ENCODE measurements at places on chromosomes 2 and 18. TPM values are rescaled to one million over a fixed set of nuclear protein-coding genes. Genes with fewer than 3 reads are reported as not detected.
A peak's percentile ranks its signal among the peaks of the same experiment; 100 is the strongest.

DNA sequence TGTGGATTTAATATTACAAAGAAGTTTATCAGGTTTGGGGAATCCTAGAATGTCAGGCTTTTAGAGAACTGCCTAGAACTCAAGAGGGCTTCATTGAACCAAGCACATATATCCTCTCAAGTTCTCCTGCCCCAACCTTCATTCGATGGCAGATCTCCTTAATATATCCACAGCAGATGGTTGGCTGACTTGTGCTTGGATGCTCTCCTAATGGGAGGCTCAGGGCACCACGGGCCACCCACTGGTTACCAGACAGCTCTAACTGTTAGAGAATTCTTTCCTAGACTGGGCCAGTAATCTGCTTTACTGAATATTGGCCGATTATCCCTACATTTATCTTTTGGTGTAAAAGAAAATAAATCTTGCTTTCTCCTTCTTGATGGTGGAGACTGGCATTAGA is 87.2 kb upstream of the ATP8B1 start:
- DNase-seq = no peak
- H3K27me3 ChIP-seq = peaks cover 3% of the 10 kb centered on the region
- no peaks in the 10 kb centered on the region for H3K4me1 ChIP-seq
- H3K4me3 ChIP-seq = no peak overlapping the region
- H3K27ac ChIP-seq = no peak overlapping the region

- no peak overlapping the region for H3K4me3 ChIP-seq
- H3K27ac ChIP-seq = no peak overlapping the region
- no peaks in the 10 kb centered on the region for H3K36me3 ChIP-seq
- DNase-seq = no peak
Measured at GRCh38 chr2:213087040-213087439, 64.4 kb downstream of the IKZF2 start.

GRCh38 chr2:219959471-219959870 is 332.0 kb downstream of the SLC4A3 start:
- no peak overlapping the region for H3K27ac ChIP-seq
- H3K36me3 ChIP-seq = no peaks in the 10 kb centered on the region
- H3K4me3 ChIP-seq = no peak overlapping the region

DNA sequence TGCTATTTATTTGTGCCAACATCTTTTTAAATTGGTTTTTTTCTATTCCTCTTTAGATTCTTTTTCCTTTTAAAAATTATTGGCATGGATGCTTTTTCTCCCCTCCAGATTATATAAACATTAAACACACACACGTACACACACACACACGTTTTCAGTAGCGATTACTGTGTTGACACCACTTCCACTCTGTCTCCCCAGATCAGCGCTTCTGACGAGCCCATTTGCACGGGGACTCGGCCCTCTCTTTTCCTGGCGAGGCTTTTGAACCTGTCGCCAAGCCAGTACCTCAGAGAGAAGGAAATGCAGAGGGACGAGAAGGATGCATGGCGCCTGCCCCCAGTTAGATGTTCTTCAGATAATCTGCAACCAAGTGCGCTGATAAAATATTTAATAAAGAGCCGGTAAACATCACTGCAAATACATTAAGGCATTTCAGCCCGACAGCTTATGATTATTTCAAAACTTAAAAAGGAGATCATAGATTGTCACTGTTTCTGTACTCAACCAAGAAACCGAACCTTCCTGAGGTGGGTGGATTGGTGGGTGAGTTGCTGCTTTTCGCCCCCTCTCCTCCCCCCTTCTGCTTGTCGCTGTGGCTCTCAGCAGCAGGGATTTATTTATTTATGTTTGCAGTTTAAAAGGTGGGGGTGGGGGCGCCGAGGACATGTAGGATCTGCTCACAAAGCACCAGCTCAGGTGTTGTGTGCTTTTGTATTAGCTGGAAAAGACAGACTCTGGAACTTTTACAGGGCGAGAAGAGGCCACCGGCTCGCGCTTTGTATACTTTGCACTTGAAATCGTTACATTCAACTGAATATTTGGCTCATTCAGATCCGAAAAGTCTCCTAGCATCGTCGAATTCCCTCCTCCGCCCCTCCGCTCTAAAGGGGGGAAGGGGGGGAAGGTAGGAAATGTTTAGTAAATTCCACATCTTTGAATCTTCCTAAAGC is 787 bp upstream of the TBR1 start:
- peak; percentile 32 for DNase-seq
- peaks cover 48% of the 10 kb centered on the region for H3K4me1 ChIP-seq
- peaks cover 9% of the 10 kb centered on the region for H3K36me3 ChIP-seq
- H3K27me3 ChIP-seq = peaks cover 59% of the 10 kb centered on the region

Gene UGT1A1
- not detected for total RNA-seq

Gene RGPD4
- 0.07 TPM for total RNA-seq

Gene ADAM23
- 0.10 TPM for total RNA-seq

- H3K27ac ChIP-seq = no peak overlapping the region
- no peak overlapping the region for H3K4me3 ChIP-seq
- no peak for DNase-seq
- peaks cover 56% of the 10 kb centered on the region for H3K36me3 ChIP-seq
Measured at GRCh38 chr18:21012308-21012707, 99.3 kb downstream of the ROCK1 start.

Gene ACP1
- total RNA-seq = 147 TPM

DNA sequence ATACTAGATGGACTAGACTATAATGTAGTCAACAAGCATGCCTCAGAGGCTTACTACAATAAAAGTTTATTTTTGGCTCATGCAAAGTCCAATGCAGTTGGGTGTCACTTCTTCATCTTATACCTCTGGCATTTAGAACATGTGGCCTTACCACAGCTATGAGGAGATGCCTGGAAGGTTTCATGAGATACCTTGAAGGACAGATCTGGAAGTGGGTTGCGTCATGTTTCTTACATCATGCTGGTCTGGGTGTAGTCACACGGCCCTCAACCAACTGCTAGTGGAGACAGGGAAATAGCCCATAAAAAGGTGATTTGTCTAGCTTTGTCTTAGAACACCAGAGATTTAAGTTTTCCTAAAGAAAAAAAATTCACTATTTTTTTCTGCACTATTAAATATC is 91.7 kb upstream of the MMADHC start:
- no peaks in the 10 kb centered on the region for H3K4me1 ChIP-seq
- H3K27ac ChIP-seq = no peak overlapping the region
- no peak overlapping the region for H3K4me3 ChIP-seq

GRCh38 chr2:99852376-99852934 is 289.9 kb downstream of the AFF3 start:
- no peak overlapping the region for H3K27ac ChIP-seq
- no peaks in the 10 kb centered on the region for H3K27me3 ChIP-seq
- H3K36me3 ChIP-seq = no peaks in the 10 kb centered on the region
- no peaks in the 10 kb centered on the region for H3K4me1 ChIP-seq
- no peak for DNase-seq

GRCh38 chr18:63971320-63972001 is 1.6 kb downstream of the SERPINB8 start:
- H3K36me3 ChIP-seq = peaks cover 4% of the 10 kb centered on the region
- peaks cover 35% of the 10 kb centered on the region for H3K4me1 ChIP-seq
- DNase-seq = no peak
- peak overlapping the region; percentile 97 for H3K27ac ChIP-seq
- H3K27me3 ChIP-seq = no peaks in the 10 kb centered on the region

Gene MALT1
- total RNA-seq = 39.7 TPM

DNA sequence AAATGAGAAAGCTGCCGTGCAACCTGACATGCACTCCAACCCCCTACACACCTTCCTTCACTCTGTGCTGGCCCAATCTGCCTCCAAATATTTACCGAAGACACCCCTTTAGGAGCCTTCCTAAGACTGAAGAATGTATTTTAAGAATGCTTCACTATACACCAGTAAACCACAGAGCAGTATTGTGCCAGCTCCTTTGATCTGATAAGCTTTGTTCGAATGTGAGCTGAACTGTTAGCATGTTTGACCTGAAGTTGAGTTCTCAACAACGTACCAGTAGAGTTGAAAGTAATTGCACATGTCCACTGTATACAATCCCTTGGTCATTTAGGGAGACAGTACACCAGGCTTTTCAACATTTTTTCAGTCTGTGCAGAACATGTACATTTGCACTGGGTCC is 259.2 kb downstream of the TGIF1 start:
- no peak overlapping the region for H3K27ac ChIP-seq
- peaks cover 27% of the 10 kb centered on the region for H3K27me3 ChIP-seq
- peaks cover 4% of the 10 kb centered on the region for H3K4me1 ChIP-seq
- DNase-seq = no peak

Gene MFF
- total RNA-seq = 82.2 TPM

All from activated naive CD4-positive, alpha-beta T cell treated with anti-CD3 and anti-CD28 coated beads for 36 hours (primary cell).